ENCODE measurements at places on chromosomes 1 and 21.

DNA sequence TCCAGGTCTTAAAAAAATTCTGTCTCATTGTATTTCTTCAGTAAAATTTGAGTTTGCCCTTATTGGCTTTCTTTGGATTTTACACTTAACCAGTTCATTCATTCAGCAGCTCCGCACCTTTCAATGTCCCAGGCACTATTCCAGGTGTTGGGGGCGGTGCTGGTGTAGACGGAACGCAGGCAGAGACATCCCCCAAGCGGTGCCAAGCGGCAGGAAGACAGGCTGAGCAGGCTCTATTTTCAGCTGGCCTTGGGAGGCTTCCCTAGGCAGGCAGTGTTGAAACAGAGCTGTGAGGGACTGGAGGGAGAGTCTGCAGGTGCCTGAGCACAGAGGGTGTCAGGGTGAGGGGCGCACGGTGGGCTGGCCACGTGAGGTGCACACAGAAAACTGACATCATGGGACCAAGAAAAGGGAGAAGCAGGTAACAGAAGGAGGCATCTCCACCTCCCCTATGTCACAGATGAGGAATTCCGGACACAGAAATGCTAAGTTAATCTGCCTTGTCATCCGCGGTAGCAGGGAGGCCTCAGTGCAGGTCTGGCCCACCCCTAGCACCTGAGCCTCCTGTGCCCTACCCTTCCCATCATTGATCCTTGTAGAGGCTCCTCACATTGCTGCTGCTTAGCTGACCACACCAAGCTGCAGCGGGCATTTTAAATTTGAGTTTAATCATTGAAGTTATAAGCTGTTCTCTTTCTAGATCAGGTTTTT is 40.8 kb downstream of the SLC37A1 start:
- DNase-seq: no peak

- no peak for DNase-seq
Observed at GRCh38 chr1:176448340-176448739, 14.6 kb upstream of the PAPPA2 start.

- DNase-seq: no peak
Observed at GRCh38 chr1:93969371-93969770, 60.1 kb upstream of the GCLM start.

GRCh38 chr1:7376676-7377075 is 394.4 kb upstream of the VAMP3 start:
- no peak for DNase-seq

- no peak for DNase-seq
Observed at GRCh38 chr1:44723496-44724295, 7.3 kb downstream of the RNU5D-1 start.

GRCh38 chr21:41895643-41896493 is 16.7 kb upstream of the PRDM15 start:
- no peak for DNase-seq

DNA sequence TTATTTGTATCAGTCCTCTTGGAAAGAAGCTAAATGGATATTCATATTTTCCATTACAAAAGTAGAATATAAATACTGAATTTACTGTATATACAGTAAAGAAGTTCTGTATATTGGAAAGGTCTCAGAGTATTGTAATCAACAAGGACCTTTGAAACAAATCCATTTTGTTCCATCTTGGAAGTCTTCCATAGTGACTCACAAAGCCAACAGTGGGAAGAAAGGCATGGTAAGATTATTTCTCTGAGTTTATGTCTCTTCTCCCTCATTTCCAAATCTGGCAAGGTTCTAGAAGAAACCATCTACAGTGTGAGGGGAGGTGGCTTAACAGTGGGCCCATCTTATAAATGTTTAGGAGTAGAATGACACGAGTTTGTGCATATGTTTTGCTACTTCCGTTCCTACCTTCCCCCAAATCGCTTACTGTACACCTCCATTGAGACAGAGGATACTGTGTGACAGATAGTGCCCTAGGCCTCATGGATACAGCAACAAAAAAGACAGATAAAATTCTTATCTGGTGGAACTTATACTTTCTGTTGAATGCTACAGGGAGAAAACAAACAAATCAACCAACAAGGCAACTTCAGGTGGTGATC is 22.1 kb upstream of the SSX2IP start:
- no peak for DNase-seq

DNA sequence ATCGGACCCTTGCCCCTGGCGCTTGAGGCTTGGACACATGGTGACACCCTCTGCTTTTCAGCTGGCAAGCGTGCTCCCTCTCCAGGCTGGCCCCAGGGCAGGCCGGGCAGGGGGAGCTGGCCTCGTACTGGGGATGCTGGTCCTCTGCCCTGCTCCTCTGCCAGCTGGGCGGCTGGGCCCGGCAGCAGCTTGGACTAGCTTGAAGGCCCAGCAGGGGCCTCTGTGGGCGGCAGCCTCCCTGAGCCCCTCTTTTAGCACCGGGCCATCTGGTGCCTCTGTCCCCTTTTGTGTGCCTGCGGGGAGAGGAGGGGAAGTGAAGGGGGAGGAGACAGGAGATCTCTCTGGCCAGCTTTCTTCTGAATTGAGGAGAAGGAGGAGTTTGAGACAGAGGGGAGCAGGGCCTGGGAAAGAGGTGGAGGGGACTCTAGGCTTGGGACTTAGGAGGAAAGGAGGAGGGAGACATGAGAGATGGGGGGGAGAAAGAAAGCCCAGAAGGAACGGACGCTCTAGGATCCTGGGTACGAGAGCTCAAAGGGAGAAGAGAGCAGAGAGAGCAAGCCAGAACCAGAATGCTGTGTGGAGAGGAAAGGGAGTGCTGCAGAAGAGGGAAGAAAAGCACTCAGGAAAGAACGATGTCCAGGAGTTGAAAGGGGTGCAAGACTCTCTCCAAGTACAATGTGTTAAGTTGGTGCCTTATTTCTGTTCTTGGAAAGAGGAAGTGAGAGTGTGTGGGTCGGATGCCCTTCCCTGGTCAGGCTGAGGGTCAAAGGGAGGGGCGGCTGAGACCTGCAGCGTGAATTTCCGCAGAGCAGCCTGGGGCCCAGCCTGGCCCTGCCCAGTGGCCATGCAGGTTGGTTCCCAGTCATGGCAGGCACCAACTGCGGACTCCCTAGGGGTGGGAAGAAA is 40.3 kb downstream of the IER5 start:
- DNase-seq: no peak

- no peak for DNase-seq
Observed at GRCh38 chr1:4166713-4167112, 266.6 kb upstream of the C1orf174 start.

GRCh38 chr1:89273324-89273778 is 691 bp upstream of the GBP5 start:
- DNase-seq: no peak

- DNase-seq: no peak
Observed at GRCh38 chr1:6180268-6180706, at the start of gene CHD5. CHD5 (minus strand) TSS chr1:6180321; CDS start chr1:6180023, 298 bp downstream.

GRCh38 chr1:227959325-227959860 is 11.7 kb upstream of the WNT9A start:
- no peak for DNase-seq

DNA sequence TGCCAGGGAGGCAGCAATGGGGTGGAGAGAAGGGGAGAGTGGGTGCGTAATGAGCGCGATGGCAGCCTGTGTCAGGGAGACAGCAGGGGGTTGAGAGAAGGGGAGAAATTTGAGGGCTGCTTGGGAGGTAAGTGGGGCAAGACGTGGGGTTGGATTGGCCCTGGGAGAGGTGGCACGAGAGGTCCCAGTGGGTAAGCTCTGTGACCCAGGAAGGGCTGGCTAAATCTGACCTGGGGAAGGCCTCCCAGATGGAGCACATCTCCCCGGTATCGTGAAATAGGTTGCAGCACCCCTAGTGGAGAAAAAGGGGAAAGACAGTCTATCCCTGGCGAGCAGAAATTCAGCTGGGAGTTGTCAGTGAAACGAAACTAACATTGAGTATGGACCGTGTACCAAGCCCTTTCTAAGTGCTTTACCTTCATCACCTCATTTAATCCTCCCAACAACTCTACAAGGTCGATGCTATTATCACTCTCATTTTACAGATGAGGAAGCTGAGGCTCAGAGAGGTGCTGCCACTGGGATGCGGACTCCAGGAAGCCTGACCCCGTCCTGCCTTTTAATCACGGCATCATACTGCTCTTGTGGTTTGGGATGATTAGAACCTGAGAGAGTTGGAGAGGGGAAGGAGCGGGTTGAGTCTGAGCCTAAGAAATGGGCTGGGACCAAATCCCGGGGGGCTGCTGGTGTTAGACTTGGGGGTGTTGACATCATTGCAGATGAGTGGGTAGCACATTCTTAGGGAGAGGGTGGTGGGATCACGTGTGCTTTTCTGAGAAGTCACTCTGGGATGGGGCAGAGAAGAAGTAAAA is 56.6 kb upstream of the RPL11 start:
- peak; percentile 65 for DNase-seq

GRCh38 chr21:40832316-40832715 is 14.6 kb downstream of the DSCAM start:
- no peak for DNase-seq

DNA sequence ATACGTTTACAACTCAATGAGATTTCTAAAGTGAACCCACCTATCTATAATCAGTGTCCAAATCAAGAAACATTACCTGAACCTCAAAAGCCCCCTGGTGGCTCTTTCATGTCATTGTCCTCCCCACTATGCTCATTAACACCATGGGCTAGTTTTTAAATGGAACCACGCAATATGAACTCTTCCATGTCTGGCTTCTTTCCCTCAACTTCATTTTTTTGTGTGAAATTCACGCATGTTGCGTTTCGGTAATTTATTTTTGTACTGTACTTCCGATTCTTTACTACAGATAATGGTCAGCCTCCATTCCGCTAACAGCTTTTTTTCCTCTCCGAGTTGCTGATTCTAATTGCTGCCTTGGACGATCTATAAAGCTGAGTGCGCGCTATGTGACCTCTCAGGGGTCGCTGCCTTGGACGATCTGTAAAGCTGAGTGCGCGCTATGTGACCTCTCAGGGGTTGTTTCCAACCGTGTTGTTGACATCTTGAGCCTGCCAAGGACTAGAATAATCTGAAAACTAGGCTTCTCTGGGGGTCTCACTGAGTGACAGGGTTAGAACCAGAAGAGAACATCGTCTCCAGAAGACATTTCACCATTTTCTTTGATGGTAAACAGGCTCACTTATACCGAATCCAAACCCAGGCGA is 1.1 kb upstream of the CACYBP start:
- peak; percentile 66 for DNase-seq

DNA sequence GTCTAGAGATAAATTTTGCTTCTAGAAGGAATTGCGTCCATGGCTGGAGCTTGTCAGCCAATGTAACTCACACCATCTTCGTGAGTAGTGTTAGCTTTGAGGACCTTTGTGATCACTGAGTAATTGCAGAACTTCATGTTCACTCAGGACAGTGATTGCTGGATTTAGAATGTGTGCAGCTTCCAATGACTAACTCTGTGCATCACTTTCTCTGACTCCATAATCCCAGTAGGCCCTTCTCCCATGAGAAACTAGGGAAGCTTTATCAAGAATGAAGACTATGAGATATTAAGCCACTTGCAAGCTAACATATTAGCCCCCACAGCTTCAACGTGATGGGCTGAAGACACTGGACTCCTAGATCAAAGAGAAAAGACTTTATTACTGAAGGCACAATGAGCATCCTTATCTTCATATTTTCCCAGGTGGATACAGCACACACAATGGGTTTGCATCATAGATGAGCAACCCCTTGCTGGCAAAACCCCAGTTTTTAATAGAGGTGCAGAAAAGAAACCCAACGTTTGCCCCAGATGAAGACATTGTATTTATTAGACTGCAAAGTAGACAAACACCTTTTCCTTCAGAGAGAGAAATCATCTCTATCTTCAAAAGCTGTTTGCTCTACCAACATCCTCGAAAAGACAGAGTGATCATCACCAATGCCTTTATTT is 561.0 kb downstream of the LTN1 start:
- DNase-seq: no peak

GRCh38 chr1:183699616-183700160 is 46.6 kb upstream of the APOBEC4 start:
- DNase-seq: no peak

DNA sequence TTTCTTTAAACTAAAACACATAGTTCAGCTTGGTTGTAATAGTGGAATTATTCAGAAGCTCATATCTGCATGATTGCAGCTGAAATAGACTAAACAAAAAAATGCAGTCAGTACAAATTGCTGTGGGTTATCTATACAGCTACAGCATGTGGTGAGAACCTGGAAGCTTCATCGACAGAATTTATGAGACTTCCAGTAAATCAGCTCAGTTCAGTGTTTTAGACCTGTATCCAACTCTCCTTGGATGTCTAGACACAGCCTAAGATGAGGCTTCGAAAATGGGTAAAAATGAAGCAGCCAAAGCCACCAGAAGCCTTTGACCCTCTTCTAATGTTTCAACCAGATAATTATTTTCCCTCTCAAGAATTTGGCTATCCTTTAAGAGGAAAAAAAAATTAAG is 127.1 kb upstream of the C1orf105 start:
- no peak for DNase-seq

GRCh38 chr1:184866991-184867788 is 107.1 kb downstream of the NIBAN1 start:
- DNase-seq: no peak

- DNase-seq: no peak
Observed at GRCh38 chr21:39114871-39115575, 68.2 kb downstream of the PSMG1 start.

- DNase-seq: peak; percentile 42
Observed at GRCh38 chr1:35222322-35223083, 29.6 kb upstream of the SFPQ start.

- DNase-seq: no peak
Observed at GRCh38 chr1:240254006-240254405, 162.3 kb downstream of the FMN2 start.

DNA sequence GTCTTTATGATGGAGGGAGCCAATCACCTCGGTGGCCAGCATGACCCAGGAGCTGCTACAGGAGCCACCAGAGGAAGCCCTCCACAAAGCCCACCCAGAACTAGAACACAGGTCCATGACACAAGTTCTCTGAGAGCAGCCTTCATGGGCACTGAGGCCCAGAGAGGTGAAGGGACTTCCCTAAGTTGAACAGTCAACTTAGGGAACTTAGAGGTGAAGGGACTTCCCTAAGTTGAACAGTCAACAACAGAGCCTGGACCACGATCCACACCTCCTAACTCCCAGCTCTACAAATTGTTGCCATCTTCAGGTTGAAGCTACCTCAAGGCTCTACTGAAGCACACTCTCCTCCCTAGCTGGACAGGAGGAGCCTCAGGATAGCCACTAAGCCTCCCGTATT is 132.7 kb downstream of the CCDC185 start:
- DNase-seq: no peak

GRCh38 chr1:116323491-116323890 is 49.6 kb upstream of the ATP1A1 start:
- no peak for DNase-seq

Data from muscle of arm (tissue), 14 donors.